ENCODE measurements at places on chromosomes 5 and 9.

GRCh38 chr9:136935651-136936050 lies 8.9 kb downstream of the FBXW5 start:
- DNase-seq = no peak

DNA sequence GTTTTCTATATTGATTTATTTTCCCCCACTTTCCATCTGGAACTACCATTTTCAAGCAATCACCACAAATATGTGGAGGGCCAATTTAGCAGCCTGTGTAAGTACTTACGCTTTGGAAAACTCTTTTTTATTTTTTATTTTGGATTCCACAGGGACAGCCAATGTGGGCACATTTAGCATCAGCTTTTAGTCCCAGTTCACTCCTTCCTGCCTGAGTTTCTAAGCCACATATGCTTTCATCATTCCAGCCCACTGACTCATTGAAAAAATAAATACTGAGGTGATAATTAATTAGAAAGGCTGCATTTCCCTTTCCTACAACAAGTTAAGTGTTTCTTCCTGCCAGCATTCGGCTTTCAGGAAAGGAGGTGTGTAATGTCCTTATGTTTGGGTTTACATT lies 76.8 kb downstream of the TMEM167A start:
- DNase-seq = no peak

GRCh38 chr9:4069457-4070153 lies 230.3 kb downstream of the GLIS3 start:
- no peak for DNase-seq

- no peak for DNase-seq
Observed at GRCh38 chr5:135102716-135103574, 68.9 kb upstream of the PITX1 start.

- no peak for DNase-seq
Observed at GRCh38 chr9:26746357-26747072, 146.1 kb downstream of the CAAP1 start.

GRCh38 chr9:81303658-81304057 lies 385.7 kb downstream of the TLE1 start:
- DNase-seq = no peak

DNA sequence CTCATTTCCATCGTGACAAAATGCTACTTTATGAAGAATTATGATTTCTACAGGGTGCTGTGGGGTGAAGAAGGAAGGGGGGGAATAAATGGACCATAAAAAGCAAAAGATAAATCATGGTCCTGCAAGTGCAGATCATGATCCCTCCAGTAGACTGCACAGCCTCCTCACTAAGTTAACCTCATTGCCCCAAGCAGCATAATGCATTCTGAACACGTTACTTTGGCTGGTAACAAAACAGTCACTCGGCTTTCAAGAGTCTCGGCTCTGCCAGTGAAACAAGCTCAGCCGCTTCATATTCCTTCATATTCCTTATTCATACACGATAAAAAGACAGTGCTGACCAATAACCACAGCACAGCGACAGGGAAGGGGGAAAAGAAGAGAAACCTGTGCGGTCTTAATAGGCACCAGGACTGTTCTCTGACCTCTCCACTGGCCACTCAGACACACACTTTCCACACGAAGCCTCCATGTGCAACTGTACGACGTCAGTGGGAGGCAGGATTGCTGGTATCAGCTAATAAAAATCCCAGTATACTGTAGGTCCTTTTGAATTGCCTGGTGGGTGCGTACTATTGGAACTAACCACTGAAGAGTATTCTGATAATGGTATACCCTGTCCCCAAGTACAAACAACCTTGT lies 60.5 kb downstream of the ANKH start:
- no peak for DNase-seq

DNA sequence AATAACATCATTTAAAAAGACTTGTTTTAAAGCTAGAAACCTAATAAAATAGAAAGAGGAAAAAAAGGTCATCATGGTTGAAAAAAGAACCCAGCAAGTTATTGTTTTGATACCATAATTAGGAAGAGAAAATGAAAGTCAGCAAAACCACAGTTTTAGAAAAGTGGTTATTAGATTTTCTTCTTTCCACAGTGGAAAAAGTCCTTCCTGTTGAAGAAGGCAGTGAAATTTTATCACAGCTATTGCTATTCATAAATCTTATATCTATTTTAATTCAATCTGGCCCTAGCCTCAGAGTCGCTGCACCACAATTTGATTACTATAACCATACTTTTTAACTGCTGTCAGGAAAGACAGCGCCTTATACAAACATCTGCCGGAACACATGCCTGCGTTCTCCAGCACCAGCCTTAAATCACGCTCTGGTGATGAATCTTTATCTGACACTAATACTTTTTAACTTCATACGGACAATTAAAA lies 60.3 kb downstream of the MAPKAP1 start:
- no peak for DNase-seq

GRCh38 chr9:72564479-72565281 lies 43.3 kb downstream of the TMC1 start:
- no peak for DNase-seq

GRCh38 chr5:154059039-154059430 lies 20.3 kb downstream of the MFAP3 start:
- DNase-seq = no peak

- peak; percentile 28 for DNase-seq
Observed at GRCh38 chr9:16442622-16443021, 427.8 kb downstream of the BNC2 start.

DNA sequence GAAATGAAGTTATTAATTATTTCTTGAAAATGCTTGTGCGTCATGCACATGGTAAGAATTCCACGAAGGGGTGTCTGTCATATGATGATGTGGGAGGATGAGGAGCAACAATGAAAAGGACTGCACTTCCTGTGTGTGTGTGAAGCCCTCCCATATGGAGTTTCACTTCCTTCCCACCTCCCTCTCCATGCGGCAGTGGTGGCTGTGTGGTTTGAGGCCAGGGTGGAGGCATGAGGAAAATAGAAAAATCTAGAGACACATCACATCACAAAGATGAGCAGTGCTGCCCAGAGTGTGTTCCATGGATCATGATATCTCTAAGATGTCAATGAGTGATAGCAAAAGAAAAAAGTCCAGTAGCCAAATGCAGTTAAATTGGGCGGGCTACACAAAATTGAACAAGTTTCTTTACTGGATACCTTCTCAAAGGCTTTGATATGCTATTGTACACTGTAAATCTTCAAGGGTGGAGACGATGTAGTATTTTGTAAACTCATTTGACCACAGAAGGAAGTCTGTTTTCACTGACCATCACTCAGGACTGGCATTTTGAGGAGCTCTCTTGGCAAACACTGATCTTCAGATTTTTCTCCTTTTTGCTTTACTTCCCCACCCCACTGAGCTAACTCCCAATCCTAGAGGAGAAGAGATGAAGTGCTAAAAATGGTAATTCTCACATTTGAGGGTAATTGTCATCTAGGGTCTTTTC lies 55.7 kb upstream of the EQTN start:
- DNase-seq = no peak

DNA sequence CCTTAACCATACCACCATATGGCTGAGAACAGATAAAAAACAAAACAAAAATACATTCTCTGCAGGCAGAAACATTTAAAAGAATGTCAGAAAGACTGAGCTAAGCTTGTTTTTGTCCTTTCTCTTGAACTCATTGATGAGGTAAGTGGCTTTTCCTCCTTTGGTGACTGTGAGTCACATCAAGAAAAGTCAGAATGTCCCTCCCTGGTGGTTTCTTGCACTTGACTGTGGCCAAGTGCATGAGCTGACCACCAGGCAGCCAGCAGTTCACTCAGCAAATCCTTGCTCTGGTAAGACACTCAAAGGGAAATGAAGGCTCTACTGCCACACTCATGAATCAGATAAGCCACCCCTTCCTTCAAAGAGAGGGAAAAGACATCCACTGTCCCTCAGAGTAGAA lies 970.9 kb downstream of the TAF11L14 start:
- DNase-seq = no peak

DNA sequence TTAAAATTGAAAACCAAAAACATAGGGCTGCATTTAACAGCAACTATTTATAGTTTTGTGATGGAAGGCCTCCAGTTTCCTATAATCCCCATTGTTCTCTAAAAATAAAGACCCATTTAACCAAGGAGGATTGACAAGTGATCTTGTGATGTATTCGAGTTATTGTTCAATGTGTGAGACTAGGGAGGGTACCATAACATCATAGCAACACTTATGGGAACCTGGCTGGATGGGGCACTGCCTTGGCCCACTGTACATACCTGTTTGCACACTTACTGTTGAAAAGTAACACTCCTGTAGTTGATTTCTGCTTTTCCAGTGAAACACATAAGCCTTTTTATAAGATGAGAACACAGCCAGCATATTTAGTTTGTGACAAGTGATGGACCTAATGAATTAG lies 32.3 kb downstream of the MACIR start:
- DNase-seq = no peak

DNA sequence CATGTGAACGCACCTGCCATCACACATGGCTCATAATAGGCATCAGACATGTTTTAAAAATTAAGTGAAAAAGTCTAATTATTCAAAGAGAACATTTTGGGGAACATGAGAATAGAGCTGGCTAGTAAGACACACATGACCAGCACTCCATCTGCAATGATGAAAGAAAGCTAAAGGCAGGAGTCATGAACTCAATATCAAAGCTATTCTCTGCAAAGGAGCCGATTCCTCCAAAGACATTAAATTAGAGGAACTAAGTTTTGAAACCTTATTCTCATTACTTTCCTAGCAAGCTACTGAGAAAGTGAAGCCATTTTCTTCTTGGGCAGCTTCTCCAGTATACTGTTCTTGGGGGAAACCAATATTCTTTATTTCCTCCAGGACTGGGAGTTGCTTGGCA lies 172.0 kb downstream of the CRB2 start:
- DNase-seq = no peak

- no peak for DNase-seq
Observed at GRCh38 chr5:168890816-168891812, 311.9 kb upstream of the PANK3 start.

DNA sequence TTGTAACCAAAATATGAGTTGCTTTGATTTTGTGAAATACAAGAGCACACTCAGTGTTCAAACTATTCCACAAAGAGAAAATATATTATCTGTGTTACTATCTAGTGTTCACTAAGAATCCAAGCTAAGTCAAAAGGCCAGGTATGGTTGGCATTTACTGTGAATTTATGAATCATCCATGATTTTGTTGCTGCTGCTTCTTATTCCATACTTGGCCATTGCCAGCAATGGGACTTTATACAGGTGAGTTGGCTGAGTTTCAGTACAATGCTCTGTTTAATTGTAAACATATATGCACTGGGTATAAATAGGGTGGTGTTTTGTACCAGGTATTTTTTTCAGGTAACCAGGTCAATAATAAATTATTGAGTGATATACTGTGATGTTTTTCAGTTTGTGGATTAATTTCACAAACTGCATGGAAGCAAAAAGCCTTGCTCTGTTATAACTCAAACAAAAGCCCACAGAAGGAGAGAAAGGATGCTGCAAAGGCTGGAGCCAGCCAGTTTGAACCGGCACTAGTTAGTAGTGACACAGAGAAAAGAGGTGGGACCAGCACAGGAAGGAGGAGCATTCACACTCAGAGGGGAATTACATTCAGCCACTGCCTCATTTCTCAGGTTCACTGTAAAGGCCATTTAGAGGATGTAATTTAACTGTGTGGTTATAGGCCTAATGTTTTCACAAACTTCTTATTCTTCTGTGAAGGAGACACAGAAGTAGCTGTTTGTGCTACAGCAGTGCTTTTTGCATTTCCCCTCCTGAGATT lies 381.8 kb downstream of the ADGRV1 start:
- peak; percentile 60 for DNase-seq

- DNase-seq = peak; percentile 53
Observed at GRCh38 chr9:3040761-3041160, 196.9 kb upstream of the PUM3 start.

- peak; percentile 30 for DNase-seq
Observed at GRCh38 chr9:81146684-81147337, 542.5 kb downstream of the TLE1 start.

Measured in foreskin fibroblast (primary cell).